ENCODE measurements at places on chromosomes 7 and 10.

DNA sequence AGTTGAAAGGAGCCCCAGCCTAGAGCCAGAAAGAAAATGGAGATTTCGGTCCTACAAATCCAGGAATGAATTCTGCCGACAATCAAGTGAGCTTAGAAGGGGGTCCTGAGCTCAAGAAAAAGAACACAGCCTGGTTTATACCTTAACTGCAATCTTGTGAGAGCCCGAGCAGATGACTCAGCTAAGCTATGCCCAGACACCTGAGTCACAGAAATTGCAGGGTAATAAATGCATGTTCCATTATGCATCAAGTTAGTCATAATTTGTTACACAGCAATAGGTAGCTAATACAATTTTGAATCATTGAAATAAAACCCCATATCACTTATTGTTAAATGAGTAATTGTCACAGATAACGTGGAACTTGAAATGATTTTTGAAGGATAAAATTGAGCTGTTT, 111.8 kb upstream of the FOXP2 start:
- no peak for DNase-seq

DNA sequence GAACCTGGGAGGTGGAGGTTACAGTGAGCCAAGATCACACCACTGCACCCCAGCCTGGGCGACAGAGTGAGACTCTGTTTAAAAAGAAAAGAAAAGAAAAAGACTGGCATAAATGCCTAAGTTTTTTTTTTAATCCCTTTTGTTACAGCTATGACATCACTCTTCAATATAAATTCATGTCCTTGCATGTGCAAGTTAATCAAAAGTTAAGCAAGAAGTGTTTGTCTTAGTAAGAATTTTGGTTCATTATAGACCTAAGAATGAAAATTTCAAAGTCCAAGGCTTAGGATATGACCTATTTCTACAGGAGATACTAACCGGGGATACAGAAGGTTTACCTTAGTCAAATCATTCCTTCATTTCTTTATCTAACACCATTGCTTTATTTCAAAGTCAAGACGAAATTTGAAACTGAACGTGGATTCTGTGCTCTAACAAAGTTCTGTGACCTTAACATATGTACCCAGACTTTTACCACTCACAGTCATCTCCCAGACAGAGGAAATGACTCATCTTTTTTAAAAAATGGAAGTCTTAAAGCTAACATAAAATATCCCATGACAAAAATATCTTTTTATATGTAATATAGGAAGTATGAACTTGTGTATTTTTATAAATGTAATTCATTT, 29.3 kb upstream of the ITGB8 start:
- DNase-seq: no peak

DNA sequence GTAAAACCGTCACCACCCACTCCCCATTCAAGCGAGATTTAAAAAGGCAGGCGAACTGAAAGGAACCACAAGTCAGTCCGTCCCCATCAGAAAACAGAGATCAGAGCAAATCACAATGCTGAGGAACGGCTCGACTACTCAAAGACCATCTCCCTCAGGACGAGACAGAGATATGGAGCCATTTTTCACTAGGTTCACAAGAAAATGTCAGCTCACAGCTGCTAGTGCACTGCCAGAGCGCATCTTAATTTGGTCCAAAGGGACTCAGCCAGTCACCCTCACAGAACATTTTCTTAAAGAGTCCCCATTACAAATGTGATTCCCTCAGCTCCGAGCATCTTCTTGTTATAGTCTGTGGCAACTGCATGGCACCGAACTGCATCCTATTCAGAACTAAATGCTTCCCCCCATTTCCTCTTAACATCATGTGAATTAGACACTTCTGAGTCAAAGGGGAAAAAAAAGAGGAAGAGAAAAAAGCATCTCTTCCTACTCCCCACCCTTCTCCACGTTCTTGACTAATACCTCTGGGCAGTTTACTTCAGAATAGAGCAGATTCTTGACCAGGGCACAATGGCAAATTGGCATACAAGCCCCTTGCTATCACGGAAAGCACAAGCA, 683.9 kb downstream of the MAGI2 start:
- no peak for DNase-seq

DNA sequence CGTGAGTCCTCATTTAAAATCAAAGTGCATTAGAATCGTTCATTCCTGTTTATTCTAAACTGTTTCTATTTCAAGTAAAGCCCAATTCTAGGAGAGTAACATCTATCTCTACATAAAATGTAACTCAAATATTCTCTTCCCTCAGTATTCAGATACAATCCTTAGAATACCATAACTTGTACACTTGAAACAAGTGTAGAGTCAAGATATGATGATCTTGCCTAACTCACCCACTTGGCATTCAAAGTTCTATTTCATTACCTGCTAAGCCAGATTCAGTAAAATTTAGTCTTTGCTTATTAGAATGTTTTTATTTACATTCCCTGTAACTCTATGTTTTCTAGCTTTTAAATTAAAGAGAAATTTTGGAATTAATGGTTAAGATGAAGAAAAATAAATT, 31.6 kb downstream of the PRPS1L1 start:
- no peak for DNase-seq

- DNase-seq: no peak
Observed at GRCh38 chr7:93828260-93828659, 62.3 kb downstream of the TFPI2 start.

GRCh38 chr7:136027160-136027559, 50.0 kb upstream of the MTPN start:
- DNase-seq: no peak

GRCh38 chr10:81978238-81978637, 103.2 kb downstream of the NRG3 start:
- no peak for DNase-seq

DNA sequence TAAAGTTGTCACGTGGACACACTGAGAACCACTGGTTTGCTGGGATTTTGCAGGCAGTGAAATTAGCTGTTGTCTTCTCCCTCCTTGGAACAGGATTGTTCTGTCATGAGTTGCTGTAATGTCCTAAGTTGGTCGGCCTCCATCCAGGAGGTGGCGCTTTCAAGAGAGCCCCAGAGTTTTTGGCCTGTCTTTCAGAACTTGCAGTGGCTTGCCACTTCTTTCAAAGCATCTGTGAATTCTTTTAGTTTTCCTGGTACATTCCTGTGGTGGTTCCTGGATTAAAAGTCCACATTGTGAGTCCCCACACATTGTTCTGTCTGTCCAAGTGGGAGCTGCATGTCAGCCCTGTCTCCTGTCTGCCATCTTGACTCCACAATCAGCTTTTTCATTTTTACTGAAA, 133.8 kb downstream of the PON1 start:
- DNase-seq: no peak

DNA sequence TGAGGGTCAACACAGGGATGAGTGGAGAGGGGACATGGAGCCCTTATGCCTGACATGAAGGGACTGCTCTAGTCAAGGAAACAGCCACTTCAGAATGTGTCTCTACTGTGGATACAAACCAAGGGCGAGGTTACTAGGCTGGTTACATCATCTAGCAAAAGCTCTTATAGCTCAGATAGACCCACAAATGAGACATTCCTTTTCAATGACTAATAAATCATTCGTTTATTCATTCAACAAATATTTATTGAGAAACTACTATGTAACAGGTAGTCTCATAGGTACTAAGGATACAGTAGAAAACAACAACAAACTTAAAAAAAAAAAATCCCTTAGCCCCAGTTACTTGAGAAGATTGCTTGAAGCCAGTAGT, 219.5 kb downstream of the KIAA1217 start:
- no peak for DNase-seq

GRCh38 chr10:112666094-112666493, 219.1 kb downstream of the VTI1A start:
- no peak for DNase-seq

DNA sequence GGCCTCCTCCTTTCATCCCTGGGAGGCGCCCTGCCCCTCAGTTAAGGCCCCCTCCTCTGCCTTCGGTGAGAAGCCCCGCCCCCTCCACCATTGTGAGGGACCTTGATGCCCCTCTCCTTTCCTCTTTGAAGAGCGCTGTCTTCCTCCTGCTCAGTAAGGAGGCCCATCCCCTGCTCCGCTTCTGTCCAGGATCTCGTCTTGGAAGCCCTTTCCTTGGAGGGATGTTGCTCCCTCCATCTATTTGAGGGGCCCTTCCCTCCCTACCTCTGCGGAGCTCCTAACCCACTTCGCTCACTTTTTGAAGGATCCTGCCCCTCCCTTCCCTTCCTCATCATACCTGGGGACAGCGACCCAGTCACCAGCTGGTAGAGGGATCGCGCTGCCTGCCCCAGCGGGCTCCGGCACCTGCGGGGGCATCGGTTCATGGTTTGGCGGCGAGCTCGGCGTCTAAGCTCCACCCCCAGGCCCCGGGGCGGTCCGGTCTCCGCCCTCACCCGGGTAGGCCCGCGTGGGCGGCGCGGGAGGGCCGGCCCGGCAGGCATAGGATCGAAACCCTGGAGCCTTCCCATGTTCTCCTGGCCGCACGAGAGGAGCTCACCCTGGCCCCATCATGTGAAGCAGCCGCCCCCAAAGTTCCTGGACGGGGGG, 4.1 kb downstream of the KCNIP2 start:
- no peak for DNase-seq

DNA sequence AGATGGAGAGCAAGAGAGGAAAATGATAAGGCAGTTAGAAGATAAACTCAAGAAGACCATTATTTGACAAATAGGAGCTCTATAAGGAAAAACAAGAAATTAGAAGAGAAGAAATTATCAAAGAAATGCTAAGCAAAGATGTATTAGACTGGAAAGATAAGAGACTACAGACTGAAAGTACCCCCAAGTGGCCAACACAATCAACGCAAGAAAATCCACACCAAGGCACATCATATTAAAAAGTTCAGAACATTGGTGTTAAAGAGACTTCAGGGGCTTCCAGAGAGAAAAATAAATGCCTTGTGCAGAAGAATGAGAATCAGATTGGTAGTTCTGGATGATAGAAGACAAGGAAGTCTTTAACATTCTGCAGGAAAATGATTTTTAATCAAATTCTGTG, 46.0 kb downstream of the SH2D4B start:
- DNase-seq: no peak

- DNase-seq: no peak
Observed at GRCh38 chr10:100508691-100509150, 10.9 kb downstream of the SEC31B start.

- no peak for DNase-seq
Observed at GRCh38 chr10:74199315-74199714, 48.3 kb downstream of the ADK start.

- DNase-seq: no peak
Observed at GRCh38 chr7:131004371-131004770, 270.4 kb upstream of the KLF14 start.

DNA sequence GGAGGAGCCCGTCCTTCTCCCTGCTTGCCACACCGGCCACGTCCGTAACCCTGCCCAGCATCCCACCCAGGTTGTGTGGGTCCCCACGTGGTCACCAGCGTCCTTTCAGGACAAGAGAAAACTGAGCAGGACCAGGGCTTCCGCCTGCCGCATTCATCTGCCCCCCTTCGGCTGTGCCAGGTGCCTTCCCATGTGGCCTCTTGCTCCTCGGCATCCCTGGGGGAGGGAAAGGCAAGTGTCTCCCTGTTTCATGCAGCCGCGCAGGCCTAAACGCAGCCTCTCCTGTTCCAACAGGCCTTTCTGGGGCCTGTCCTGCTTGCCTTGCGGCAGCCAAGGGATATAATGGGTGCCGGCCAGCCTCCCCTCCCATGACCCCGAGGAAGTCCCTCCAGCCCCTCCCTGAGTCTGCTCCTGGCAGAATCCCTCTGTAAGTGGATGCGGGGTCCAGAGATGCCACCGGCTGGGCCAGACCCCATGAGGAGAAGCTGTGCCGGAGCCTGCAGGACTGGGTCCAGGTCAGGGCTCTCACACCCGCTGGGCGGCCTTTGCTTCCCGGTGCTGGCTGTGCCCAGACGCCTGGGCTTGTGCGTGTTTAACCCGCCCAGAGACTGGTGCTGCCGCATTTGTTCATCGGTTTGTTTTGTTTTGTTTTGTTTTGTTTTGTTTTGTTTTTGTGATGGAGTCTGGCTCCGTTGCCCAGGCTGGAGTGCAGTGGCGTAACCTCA, 23.1 kb downstream of the SHH start:
- DNase-seq: no peak

DNA sequence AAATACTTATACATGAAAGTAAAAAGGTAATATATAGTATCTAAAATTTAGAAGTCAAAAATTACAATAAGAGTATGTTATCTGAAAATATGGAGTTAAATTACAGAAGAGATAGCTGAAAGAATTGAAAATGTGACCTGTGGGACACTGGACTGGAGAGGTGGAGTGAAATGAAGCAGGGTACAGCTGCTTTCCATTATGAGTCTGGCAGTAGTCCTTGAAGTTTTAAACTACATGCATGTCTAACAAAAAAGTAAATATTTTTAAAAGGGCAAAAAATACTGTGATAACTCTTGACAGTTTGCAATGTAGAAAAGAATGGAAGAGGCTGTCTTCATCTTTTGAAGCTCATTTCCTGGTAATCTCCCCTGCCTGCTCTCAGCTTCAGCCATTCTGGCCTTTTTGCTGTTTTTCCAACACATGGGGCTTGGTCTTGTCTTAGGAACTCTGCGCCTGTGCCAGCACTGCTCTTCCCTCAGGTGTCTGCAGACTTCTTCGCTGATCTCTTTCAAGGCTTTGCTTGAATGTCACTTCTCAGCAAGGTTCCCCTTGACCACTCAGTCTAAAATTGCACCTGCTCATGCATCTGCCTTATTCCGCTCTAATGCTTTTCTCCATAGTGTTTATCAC, 36.9 kb downstream of the PTPRZ1 start:
- DNase-seq: no peak

DNA sequence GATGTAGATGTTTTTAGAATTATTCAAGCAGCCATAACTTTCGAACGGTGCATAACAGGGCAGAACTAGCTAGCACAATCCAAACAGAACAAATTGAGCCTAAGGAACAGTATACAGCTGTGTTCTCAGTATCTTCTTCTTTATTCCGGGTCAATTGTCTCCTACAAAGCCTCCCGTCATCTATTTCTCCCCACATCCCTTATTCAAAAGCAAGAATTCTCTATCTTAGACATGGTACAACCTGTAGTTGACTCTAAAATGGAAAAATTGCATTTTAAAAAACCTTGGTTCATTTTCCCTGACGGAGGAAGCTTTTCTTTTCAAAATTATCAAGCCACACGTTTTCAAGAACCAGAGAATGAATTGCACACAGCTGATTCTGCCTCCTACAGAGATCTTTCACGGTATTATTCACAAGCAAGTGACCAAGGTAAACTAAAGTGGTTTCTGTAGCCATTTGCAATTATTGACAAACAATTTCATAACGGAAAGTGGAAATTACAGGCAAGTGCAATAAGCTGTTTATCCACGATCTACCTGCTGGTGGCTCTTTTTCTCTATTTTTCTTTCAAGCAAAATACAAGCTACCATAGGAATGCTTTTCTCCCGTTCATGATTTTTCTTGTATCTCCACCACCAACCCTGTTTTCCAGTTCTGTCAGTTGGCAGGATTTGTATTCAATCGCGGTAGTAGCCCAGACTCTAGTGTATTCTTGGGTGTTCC, 2.3 kb downstream of the GRM8 start:
- no peak for DNase-seq

- DNase-seq: no peak
Observed at GRCh38 chr7:27947586-27948278, 207.8 kb downstream of the TAX1BP1 start.

DNA sequence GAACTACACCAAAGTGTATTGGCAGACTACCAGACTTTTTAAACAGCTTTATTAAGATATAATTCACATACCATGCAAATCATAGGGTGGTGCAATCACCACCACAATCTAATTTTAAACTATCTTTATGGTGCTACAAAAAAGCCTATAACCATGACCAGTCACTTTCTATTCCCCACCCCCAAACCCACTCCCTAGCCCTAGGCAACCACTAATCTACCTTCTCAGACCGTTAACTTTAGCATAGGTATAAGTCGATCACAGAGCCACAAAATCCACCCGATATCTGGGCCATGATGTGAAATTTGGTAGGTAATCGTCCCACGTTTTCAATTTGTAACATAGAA, 536 bp upstream of the POM121 start:
- DNase-seq: no peak

GRCh38 chr10:99470327-99470726, 39.9 kb upstream of the GOT1 start:
- no peak for DNase-seq
